ENCODE measurements at places on chromosomes 16 and 17.

DNA sequence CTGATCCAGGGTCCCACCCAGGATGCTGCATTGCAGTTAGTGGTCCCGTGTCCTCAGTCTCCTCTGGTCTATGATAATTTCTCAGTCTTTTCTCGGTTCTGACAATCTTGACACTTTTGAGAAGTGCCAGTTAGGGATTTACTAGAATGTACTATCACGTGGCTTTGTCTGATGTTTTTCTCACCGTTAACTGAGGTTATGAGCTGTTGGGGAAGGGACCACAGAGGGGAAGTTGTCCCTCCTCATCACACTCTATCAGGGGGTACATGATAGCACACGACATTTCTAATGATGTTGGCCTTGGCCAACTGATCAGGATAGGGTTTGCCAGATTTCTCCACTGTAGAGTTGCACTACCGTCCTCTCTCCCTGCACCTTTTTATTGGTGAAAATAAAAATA, 250.9 kb upstream of the SDK2 start:
- no peak for DNase-seq

DNA sequence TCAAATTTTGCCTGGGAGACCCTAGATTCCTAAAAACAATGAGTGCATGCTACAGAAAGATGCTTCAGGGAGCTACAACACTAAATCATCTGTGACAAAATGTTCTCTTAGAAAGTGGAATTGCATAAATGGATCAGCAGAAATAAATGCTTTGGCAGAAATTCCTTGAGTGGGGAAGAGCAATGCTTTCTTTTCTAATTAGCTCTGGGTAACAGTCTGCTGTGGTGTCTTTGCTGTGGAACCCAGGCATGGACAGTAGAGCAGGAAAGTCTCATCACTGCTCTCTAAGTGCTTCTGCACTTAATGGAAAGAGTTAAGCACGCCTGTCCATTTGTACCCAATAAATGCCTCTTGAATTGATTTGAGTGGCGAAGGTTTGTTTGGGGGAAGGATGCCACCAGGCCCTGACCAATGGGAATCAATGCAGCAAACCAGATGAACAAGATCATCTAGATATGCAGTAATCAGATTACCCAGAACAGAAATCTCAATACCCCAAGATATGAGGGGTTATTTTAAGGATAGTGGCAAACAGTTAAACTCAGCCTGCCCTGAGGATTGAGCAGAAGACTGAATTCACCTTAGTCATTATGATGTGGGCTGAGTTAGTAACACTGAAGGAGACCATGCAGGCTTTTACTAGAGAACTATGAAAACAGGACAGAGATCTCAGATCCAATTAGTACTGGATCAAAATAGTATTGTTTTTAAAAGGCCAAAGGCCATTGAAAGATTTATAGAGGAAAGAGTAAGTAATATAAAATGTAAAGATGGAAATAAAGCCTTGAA, 13.6 kb downstream of the HLF start:
- no peak for DNase-seq

- DNase-seq: peak; percentile 55
Measured at GRCh38 chr17:46977348-46977747, 1.7 kb downstream of the RPRML start.

- DNase-seq: no peak
Measured at GRCh38 chr16:26959416-26960009, 107.2 kb upstream of the C16orf82 start.

DNA sequence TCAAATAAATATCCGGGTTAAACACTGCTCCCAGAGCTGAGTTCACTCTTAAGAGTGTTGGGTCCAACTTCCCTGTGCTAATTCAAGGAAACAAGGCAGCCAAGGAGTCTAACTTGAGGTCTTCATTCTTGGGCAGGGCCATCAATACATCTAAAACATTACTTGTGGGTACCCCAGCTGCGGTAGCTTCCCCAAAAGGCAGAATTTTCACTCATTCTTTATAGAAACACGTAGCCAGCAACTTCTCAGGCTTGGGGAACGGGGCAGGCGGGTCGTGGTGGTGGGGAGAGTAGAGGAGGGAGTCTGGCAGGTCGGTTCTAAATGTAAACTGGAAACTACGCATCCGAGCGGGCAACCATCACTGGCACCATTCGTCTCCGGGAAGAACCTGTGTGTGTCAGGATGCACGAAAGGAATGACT, 666 bp upstream of the METTL9 start:
- DNase-seq: no peak

DNA sequence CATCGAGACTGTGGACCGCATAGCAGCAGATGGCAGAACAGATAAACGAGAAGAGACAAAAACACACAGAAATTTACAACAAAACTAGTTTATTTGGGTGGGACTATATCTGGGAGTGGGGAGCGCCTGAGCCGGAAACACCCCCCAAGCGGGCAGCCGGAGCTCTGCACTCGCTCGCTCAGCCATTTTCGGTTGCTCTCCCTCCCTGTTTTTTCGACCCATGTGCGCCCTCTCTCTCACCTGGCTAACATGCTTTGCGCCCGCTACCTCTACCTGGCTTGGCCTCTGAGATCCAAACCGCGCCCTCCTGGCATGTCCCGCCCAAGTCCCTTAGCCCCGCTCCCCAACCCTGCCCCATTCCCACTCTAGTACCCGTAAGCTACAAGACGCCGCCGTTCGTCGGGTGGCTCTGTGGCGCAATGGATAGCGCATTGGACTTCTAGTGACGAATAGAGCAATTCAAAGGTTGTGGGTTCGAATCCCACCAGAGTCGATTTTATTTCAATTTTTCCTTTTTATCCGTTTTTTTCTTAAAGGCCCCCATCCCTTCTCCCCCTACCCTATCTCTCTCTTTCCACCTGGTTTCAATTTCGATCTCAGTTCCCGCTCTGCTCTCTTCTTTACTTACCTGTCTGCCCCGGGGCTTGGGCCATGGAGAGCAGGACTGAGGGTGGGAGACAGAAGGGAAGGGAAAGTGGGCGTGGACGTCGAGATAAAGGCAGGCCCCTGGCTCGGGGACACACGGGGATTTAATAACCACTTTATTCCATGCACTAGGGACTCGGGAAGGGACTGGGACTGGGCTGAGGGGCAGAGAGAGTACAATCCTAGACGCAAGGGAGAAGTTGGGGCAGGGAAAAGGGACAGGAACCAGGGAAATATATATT, 2.4 kb upstream of the ALOXE3 start:
- DNase-seq: peak; percentile 89

GRCh38 chr17:45190503-45191255, 29.0 kb downstream of the HEXIM2 start:
- no peak for DNase-seq

DNA sequence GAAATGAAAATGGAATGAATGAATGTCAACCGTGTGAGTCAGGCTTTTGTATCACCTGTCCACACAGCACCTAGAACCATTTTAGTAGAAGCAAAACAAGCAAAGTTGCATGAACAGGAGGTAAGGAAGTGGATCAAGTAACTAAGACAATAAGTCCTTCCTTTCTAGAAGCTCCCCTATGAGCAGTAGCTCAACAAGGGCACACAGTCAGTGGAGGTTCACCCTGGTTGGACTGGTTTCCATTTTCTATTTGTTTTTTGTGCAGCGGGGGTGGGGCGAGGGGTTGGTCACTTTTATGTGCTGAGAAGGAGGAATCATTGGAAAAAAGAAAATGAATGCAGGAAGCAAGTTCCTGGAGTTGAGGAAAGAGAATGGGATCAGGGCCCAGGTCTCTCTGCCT, 4.0 kb upstream of the HSBP1 start:
- DNase-seq: no peak

GRCh38 chr16:28935924-28936783, 4.4 kb downstream of the CD19 start:
- DNase-seq: peak; percentile 60

DNA sequence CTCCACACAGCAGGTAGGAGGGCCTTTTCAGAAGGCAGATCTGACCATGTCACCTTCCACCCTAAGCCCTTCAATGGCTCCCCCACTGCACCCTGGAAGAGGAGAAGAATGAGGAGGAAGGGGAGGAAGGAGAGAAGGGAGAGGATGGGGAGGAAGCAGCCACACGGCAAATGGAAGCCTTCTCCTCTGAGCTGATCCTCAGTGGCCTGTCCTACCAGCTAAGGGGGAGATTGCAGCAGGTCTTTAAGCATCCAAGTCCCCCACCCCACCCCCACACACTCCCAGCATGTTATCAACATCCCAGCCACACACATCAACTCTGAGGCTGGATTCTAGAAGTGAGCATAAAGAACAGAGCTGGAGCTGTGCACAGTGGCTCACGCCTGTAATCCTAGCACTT, 46.2 kb upstream of the RBFOX3 start:
- no peak for DNase-seq

GRCh38 chr17:43791589-43791988, 11.4 kb downstream of the CFAP97D1 start:
- DNase-seq: peak; percentile 75

DNA sequence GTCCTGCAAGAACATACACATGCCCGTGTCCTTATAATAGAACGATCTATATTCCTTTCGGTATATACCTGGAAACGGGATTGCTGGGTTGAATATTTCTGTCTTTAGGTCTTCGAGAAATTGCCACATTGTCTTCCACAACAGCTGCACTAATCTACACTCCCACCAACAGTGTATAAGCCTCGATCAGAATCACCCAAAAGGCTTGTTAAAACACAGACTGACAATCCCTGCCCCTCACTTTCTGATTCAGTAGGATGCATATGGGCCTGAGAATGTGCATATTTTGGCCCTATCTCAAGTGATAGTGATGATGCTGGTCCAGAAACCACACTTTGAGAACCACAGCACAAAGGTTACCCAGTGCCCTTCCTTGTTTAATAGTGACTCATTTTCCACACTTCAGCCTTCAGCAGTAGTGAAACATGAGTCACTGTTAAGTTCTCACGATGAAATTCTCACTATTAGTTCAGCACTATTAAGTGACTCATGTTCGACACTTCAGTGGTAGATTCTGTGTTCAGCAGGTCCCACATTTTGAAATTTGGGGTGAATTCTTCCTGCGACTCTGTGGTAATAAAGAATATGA, 215.6 kb downstream of the GRIN2A start:
- DNase-seq: no peak

DNA sequence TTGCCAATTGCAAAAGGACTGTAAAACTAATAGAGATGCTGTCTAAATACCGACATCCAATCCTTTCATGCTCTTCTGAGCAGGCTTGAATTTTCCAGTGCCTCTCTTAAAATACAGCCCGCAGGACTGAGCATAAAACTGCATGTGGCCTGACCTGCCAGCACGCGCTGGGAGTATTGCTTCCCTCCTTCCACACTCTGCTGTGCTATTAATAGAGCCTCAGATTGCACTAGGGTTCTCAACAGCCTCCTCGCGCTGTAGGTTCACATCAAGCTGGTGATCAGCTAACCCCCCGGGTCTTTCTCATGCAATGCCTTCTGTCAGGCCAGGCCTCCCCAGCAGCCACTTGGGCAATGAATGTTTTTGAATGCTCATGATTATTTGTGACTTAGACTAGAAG, 14.2 kb upstream of the MSI2 start:
- no peak for DNase-seq

DNA sequence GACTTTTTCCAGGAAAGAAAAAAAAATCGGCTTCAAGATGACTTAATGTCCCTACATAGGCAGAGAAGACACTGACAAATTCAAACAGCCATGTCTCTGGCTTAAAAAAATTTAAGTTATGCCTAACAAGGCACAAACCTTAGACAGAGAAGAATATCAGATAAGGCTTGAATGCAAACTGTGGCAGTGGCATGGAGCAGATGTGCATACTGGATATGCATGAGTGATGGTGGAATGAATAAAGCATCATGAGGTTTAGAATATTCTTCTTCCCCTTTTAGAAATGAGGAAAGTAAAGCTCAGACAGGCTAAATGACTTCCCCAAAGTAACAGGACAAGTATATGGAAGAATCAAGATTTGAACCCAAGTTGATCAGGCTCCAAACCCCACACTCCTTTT, 23.2 kb upstream of the WSCD1 start:
- DNase-seq: no peak

GRCh38 chr17:67779098-67779672, 46.1 kb upstream of the BPTF start:
- DNase-seq: peak; percentile 85

- DNase-seq: no peak
Measured at GRCh38 chr16:66278604-66279262, 87.8 kb upstream of the CDH5 start.

- DNase-seq: no peak
Measured at GRCh38 chr17:55706808-55707773, 15.6 kb downstream of the TMEM100 start.

GRCh38 chr16:83549316-83550182, 258.2 kb upstream of the HSBP1 start:
- DNase-seq: no peak

DNA sequence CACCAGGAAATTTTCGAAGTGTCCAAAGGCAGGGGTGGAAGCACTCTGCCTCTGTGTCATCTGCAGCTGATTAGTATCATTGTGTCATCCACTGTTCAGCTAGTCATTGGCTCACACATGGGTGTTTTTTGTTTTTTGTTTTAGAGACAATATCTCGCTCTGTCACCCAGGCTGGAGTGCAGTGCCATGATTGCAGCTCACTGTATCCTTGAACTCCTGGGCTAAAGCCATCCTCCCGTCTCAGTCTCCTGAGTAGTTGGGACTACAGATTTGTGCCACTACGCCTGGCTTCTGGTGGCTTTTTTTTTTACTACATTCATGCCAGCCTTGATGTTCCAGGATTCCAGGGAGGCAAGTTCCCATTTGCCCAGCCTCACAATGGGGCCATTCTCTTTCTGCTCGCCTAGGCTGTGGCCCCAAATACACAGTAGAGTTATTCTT, 32.5 kb upstream of the MYO18A start:
- DNase-seq: peak; percentile 82

DNA sequence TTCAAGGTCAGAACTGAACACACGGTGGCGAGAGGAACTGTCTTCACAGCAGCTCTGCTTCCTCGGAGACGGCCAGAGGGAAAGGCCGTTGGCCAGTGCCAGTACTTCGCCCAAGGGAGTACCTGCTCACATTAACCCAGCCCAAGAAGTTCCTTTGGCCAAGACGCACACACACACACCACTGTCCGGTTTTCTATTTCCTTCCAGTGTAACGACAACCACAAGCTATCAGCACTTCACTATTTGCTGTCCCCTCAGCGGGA, 744 bp upstream of the GGNBP2 start:
- DNase-seq: peak; percentile 63

GRCh38 chr16:19690196-19690595, 27.8 kb downstream of the KNOP1 start:
- no peak for DNase-seq

DNA sequence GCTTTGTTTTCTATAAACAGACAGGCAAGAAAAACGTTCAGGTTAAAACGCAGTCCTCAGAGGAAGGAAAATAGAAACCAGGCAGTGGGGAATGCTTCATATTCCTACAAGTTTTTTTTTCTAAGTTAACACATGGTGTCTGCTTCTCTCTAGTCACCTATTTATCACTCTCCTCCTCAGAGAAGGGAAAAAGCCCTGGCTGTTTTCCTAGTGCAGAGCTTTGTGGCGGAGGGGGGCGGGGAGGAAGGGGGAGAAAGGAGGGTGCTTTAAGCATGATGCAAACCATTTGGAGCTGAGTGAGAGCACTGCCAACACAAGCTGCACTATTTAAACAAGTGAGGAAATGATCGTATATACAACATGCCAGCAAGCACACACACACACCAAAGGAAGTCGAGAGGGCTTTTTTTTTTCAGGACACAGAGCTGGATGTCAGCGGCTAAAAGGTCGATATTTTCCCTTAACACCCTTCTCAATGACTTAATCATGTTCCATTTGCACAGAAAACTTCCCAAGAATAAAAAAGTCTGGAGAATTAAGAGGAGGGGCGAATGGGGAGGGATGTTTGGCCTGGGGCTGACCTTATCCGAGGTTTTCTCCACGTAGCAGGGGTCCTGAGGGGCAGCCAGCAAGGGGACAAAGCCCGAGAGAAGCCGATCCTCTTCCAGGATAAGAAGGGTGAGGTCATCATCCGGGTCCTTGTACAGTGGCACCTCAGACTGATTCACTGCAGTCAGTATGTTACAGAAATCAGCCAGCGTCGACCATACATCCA, 117.4 kb downstream of the HIC1 start:
- DNase-seq: no peak
